ENCODE measurements at places on chromosomes 11 and 22.
A peak's percentile ranks its signal among the peaks of the same experiment; 100 is the strongest.

- DNase-seq = no peak
These were observed 12.4 kb upstream of the MAPK11 start for GRCh38 chr22:50282361-50283155.

DNA sequence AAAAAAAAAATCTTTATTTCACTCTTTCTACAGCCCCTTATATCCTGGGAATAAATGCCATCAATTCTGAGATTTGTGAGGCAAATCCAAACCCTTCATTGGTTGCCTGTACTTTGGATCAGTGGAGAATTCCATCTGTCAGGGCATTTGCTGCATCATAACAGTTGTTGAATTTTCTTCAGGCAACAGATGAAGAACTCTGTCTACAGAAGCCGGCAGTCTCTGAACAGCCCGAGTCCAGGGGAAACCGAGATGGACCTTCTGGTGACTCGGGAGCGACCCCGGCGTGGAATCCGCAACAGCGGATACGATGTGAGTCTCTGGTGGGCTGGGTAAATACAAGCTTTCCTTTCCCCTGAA is 82.3 kb downstream of the C11orf91 start:
- DNase-seq = peak; percentile 62

GRCh38 chr11:38005597-38005996 is 1407.6 kb upstream of the RAG2 start:
- no peak for DNase-seq

DNA sequence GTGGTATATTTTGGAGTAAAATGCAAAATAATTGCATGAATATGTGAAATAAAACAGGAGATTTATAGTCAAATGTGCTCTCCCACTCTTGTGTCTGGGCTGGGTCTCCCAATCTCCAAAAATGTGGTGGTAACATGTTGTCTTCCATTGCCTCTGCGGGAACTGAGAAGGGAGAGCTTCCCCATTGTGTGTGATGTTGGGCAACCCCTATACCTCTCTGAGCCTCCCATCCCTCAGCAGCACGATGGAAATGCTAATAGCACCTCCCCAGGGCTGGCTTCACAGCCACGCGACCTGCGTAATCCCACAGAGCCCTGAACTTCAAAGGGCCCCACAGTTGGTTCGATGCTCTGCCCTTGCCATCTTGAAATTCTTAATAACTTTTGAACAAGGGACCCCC is 72.0 kb downstream of the TP53I11 start:
- no peak for DNase-seq

DNA sequence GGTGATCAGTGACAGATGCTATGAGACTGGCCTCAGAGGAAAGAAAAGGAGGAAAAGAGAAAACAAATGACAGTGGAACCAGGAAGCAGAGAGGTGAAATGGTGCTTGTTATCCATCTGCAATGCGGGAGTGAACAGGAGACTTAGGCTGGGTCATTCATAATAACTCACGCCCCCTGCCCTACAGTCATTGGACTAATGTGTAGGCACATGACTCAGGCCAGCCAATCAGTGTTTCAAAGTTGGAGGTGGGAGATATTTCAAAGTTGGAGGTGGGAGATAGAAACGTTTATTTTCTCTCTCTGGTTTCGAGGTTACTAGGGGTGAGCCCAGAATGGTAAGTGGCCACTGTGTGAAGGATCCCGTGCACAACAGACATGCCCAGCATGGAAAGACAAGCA is 30.3 kb downstream of the SLC22A6 start:
- no peak for DNase-seq

- DNase-seq = no peak
These were observed 19.0 kb upstream of the FEZ1 start for GRCh38 chr11:125515102-125515439.

GRCh38 chr22:46084943-46085827 is 65.1 kb upstream of the PPARA start:
- DNase-seq = no peak

- no peak for DNase-seq
These were observed 38.1 kb upstream of the CARD18 start for GRCh38 chr11:105177658-105178057.

- no peak for DNase-seq
These were observed 12.9 kb downstream of the CAPN5 start for GRCh38 chr11:77079666-77080065.

- DNase-seq = no peak
These were observed 27.9 kb downstream of the NAV2 start for GRCh38 chr11:19740586-19740985.

DNA sequence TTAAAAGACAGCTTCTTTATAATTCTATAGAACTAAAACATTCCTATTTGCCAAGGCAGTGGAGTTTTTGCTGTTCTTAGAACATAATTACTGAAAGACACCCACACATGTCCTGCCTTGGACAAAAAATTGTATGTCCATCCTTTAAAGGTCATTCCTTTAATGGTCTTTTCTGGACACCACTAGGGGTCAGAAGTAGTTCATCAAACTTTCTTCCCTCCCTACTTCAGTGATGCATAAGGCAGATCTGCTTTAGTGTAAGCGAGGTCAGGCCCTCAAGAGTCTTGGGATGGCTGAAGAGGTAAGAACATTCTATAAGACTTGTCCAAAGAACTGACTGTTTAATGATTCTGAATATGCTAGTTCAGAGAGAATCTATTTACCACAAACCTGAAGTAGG is 4.3 kb upstream of the OR51V1 start:
- DNase-seq = no peak

DNA sequence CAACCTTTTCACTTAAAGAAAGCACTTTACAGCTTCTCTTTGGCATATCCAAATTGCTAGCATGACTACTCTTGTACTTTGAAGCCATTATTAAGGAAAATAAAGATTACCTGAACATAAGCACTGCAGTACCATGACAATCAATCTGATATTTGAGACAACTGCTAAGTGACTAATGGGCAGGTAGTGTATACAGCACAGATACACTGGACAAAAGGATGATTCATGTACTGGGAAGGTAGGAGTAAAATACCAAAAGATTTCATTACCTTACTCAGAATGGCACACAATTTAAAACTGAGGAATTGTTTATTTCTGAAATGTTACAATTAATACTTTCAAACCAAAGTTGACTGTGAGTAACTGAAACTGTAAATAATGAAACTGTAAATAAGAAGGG is 1054.3 kb upstream of the TENM4 start:
- no peak for DNase-seq

GRCh38 chr11:103773537-103773936 is 262.9 kb upstream of the DDI1 start:
- no peak for DNase-seq

- DNase-seq = no peak
These were observed 91.7 kb upstream of the OR4B1 start for GRCh38 chr11:48124880-48125279.

GRCh38 chr11:66068923-66069714 is 953 bp upstream of the PACS1 start:
- DNase-seq = no peak

DNA sequence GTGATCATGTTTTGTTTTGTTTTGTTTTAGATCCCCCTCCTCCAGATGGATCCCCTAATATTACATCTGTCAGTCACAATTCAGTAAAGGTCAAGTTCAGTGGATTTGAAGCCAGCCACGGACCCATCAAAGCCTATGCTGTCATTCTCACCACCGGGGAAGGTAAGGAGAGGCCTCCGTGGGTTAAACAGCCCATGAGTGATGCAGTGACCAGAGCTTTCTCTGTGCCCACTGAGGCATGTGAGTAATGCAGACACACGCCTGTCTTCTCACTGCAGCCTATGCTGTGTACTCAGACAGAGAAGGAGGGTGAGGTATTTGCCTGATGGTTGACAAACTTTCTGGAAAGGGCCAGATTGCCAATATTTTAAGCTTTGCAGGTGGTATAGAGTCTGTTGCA is 73.7 kb upstream of the OR4B1 start:
- DNase-seq = no peak

DNA sequence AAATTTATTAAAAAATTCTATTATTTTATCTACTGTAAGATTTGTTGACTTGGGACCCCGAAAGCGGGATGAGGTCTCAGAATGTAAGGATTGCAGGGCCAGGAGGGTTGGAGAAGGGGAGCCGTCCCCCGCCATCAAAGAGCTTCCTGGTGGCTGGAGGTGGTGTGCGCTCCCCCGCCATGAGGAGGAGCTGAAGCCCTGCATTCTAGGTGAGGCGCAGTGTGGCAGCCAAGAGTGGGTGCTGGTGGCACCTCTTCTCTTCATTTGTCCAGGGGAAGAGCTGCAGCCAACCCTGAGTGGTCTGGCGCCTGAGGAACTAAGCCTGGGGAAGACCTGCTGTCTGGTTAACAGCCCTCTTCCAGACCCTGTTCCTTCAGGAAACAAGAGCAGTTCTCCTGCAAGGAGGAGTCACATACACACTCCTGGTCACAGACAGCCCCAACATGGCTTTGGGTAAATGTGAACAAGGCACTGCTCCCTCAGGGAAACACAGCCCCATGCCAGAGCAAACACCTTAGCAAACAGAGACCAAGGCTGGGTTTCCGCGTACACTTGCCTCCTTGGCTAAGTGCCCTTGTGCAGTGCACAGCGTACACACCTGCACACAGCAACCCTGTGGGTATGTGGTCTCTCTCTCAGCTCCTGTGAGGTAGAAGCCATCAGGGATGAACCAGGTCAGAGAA is 17.3 kb downstream of the RTN4RL2 start:
- DNase-seq = no peak

DNA sequence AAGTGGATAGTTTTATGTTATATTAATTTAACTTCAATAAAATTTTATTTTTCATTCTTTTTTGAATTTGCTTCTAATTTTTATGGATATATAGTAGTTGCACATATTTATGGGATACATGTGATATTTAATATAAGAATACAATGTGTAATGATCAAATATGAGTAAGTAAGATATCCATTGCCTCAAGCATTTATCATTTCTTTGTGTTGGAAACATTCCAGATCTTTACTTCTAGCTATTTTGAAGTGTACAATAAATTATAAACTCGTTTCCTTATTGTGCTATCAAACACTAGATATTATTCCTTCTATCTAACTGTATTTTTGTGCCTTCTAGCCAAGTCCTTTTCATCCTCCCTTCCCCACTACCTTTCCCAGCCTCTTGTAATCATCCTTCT is 17.0 kb downstream of the EXPH5 start:
- DNase-seq = no peak

GRCh38 chr11:124415356-124415923 is 9.2 kb downstream of the OR8B4 start:
- DNase-seq = no peak

DNA sequence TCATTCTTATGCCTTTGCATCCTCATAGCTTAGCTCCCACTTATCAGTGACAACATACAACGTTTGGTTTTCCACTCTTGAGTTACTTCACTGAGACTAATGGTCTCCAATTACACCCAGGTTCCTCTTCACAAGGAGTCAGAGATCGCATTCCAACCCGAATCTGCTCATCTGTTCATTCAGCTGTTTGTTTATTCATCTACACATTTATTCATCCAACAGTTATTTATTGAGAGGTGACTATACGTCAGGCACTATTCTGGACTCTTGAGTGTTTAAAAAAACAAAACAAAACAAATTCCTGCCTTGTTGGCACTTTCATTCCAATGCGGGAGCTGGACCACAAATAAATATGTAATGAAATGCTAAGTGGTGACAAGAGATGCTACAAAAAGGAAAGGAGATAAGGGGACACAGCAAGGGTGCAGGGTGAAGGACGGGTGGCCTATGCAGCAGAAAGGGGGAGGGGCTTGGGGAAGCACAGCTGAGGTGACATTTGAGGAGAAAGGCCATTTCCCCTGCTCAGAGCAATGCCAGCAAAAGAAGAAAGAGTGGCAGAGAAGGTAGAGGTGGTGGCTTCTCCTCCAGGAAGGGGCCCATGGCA is 393.8 kb upstream of the SYN3 start:
- DNase-seq = no peak

- DNase-seq = no peak
These were observed 129.0 kb upstream of the LDLRAD3 start for GRCh38 chr11:35814720-35815305.

DNA sequence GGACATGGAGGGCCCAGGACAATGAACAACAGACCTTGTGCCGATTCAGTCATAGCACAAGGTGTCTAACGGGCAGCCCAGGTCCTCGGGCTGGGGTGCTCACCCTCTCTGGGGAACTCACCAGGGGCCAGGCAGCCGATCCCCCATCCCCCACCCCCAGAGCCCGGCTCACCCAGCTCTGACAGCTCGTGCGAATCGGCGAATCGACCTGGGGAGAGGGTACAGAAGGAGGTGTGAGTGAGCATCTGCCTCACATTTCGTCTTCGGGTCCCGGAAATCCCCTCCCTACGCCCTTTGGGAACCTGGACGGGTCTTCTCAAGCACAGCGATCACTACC is 423 bp downstream of the PEX16 start:
- no peak for DNase-seq

DNA sequence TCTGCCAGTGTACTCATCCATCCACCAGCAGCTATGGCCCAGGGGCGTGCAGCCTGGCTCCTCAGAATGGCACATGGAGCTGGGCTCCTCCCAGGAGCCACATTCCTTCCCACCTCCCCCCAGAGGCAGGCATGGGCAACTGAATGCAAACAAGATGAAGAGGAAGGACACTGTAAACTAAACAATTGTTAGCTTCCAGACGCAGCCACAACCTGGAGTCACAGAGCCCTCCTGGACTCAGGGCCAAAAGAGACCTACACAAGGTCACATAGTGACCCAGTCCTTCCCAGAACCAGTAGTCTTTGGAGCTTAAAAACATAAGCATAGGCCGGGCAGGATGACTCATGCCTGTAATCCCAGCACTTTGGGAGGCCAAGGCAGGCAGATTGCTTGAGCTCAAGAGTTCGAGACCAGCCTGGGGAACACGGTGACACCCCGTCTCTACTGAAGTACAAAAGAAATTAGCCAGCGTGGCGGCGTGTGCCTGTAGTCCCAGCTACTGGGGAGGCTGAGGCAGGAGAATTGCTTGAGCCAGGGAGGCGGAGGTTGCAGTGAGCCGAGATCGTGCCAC is 30.7 kb upstream of the CLDN5 start:
- no peak for DNase-seq

DNA sequence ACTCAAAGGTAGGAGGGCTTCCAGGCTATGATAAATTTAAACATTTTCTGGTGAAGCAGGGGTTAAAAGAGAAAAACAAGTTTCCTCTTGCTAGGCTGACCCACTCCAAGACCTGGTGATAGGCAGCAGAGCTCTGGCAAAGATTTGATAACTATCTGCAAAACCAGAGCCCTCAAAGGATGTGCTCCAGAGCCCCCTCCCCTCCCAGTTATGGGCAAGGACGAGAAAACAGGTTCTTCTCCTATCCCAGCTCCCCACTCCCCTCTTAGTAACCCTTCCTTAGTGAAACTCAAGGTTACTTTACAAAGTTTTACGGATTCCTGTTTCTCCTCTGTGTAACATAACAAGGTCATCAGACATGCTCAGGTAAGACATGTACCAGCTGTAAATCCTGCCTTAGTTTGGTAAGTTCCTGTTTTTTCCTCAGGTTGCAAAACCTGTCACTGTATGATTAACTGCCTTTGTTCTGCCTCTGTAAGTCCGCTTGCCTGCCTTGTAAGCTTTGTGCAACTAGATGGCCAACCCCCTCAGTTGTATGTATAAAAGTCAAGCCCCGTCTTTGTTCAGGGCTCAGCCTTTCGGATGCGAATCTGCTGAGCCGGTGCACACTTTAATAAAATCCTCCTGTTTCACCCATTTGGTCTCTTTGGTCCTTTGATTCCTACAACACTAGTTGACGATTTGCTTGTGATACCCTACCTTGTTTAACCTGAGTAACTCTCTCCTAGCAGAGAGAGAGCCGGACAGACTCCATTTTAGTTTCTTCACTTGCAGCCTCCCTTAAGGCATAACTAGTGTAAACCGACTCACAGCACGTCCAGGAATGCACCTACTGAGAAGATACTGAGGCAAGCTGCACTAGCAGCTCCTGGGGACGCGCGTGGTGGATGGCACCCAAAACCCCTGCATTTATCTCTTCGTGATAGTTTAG is 13.9 kb downstream of the APOBEC3H start:
- peak; percentile 23 for DNase-seq
